Smooth muscle cell of trachea (primary cell): ENCODE measurements at places on chromosomes 4 and X. TPM values are rescaled to one million over a fixed set of nuclear protein-coding genes. Genes with fewer than 3 reads are reported as not detected.

The NPFFR2 gene
- total RNA-seq, result under 0.01 TPM in 1 of 2 replicates, not detected in the other

The SUPT20HL1 gene
- total RNA-seq, result 0.15 and 0.17 TPM in 2 replicates

The CCNA2 gene
- total RNA-seq, result 4.1 and 71.1 TPM in 2 replicates

The ATP8A1 gene
- 1.3 and 7.0 TPM in 2 replicates for total RNA-seq

The GTPBP6 gene
- 47.0 and 48.4 TPM in 2 replicates for total RNA-seq

The TMEM47 gene
- total RNA-seq, result 77.8 and 167 TPM in 2 replicates
